Thymus (tissue), 14 donors: ENCODE measurements at places on chromosomes 3 and 15. TPM values are rescaled to one million over a fixed set of nuclear protein-coding genes. Genes with fewer than 3 reads are reported as not detected.

The TIMP4 gene
- 0.66 TPM for total RNA-seq

The GABRB3 gene
- total RNA-seq: 2.8 TPM

The BTLA gene
- total RNA-seq: 19.4 TPM

GRCh38 chr3:124636863-124637296 is 93.4 kb upstream of the UMPS start:
- DNase-seq: no peak

The CCR8 gene
- 1.8 TPM for total RNA-seq

DNA sequence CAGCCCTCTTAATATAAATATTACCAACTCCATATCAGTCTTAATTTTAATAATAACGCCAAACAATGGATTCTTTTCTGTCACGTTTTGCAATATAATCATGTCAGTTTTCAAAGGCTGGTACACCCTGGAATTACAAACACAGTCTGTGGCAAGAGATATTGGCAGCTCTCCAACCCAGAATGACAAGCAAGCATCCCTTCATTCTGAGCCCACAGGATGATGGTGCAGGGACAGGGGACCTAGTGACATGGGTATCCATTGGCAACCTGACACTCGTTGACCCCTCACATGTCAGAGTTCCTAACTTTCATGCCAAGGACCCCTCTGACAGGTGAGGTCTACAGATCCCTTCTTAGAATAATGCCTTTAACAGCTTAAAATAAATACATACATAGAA is 154.5 kb upstream of the TSC22D2 start:
- no peak for DNase-seq

DNA sequence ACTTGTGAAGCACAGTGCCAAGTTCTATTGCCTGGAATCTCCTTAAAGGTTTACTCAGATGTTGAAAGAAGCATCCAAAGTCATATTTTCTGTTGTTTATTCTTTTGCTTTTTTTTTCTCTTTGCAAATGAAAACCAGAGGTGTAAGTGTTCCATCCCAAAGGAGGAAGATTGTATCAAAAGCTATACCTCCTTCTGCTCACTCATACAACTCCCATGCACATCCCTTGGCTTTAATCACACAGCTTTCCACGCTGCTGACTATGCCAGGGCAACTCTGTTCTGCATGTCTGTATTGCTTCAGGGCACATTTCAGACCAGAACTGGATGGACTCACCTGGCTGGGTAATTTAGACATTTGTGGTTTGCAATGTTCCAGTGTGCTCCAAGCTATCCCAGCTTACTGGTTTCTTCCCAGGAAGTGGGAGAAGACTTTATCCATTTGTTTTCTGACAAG is 399.6 kb upstream of the TBL1XR1 start:
- DNase-seq: no peak
